ENCODE measurements at places on chromosomes 2 and 18. TPM values are rescaled to one million over a fixed set of nuclear protein-coding genes. Genes with fewer than 3 reads are reported as not detected.

The ATP6V1B1 gene
- not detected for total RNA-seq

The SLC5A7 gene
- 0.04 TPM for total RNA-seq

The ABHD1 gene
- total RNA-seq, result 2.3 TPM

The NYAP2 gene
- total RNA-seq, result 1.7 TPM

The ACMSD gene
- total RNA-seq, result 0.29 TPM

The IMPACT gene
- 13.9 TPM for total RNA-seq

DNA sequence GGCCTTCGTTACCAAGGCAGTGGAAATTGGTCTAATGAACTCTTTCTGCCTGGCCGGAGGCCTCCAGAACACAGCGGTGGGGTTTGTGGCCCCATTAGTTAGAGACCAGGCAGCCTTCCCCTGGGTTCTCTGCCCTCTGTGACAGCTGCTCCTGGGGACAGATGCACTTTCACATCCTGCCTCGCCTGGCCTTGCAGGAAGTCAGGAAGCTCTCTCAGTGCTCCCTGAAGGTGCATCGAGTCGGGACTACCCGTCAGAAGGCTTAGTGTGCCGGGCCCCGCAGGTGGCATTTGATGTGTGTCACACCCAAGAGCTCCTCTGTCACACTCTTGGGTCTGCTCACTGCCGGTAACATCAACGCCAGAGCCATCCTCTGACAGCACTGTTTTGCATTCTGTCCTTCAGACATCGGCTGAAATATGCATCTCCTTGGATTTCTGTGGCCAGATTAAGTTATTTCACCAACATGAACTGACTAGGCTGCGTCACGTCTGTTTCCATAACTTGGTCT is 158.3 kb downstream of the LDLRAD4 start:
- peaks cover 53% of the 10 kb centered on the region for H3K4me1 ChIP-seq
- DNase-seq, result no peak
- no peaks in the 10 kb centered on the region for H3K27me3 ChIP-seq

DNA sequence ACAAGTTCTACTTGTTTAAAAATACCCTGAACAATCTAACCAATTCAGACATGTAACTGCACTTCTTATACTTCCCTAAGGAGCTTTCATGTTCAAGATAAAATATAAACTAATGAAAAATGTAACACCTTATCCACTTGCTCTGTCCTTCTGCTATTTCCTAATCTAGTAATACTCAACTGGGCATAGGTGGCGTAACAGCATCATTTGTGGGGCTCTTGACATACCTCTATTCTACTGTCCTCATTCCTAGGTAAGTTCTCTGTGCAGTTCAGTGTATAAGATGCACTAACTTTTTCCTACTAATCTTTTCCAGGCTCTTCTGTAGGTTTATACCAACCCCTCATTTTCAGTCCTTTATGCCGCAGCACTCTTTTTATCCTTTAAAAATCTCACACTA is 36.7 kb downstream of the PRKD3 start:
- H3K27ac ChIP-seq, result no peak overlapping the region
- no peaks in the 10 kb centered on the region for H3K36me3 ChIP-seq
- no peaks in the 10 kb centered on the region for H3K27me3 ChIP-seq
- no peak overlapping the region for H3K4me3 ChIP-seq

DNA sequence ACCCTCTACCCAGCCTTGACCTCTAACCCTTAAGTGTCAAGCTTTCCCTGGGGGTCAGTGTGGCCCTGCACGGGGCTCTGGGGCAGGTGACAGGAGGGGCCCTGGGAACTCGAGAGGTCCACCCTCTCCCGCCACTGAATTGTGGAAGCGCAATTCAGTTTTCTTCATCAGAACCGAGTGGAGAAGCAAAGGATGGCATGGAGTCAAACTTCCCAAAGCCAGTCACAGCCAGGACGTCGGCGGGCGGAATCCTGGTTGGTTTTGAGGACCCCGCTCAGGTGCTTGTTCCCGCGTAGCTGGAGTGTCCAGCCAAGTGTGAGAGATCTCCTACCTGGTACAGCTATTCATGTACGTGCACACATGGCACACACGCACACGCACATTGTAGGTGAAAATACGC is 62.0 kb downstream of the MBP start:
- DNase-seq, result no peak
- no peak overlapping the region for H3K4me3 ChIP-seq
- no peak overlapping the region for H3K27ac ChIP-seq

DNA sequence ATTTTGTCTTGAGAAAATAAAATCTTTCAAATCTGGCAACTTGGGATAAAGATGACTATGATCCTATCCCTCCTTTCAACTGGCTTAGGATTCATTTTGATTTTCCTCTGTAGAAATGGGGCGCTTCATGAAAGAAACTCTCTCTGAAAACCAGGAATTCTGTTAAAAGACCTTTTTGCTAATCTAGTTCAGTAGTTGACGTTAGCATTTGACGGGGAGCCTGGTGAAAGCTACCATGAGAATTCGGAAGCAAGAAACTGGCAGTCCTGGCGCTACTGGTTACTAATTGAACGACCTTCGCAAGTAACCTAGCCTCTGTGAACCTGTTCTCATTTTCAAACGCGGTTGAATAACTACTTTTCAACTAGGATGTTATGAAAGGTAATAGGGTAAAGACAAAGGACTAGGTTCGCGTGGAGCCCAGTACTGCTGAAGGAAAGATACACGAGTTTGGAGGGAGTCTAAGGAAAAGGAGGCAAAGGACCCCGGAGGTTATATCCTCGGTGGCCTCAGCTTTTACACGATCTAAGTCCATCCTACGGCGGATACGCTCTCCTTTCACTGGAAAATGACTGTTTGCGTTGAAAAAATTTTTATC is 604 bp upstream of the STK11IP start:
- no peaks in the 10 kb centered on the region for H3K36me3 ChIP-seq
- no peaks in the 10 kb centered on the region for H3K27me3 ChIP-seq
- H3K4me1 ChIP-seq, result peaks cover 12% of the 10 kb centered on the region
- peak overlapping the region; percentile 88 for H3K27ac ChIP-seq
- no peak for DNase-seq
- peak overlapping the region; percentile 91 for H3K4me3 ChIP-seq

DNA sequence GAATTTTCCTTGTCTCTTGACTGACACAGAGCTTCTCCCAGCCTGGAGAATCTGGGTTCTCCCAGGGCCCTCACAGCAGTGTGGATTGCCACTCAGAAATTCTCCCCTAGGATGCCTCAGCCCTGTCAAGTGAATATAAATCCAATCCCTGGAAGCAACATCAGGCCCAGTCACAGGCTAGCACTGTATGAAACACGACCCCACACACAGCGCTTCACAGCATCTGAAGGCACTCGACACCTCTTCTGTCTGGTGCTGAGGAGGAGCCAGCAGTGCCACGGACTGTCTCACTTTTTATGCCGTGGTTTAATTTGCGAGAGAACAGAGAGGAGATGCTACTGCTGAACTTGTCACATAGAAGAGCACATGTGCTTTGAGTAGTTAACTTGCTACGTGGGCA is 164.5 kb downstream of the NAPG start:
- no peaks in the 10 kb centered on the region for H3K27me3 ChIP-seq
- no peaks in the 10 kb centered on the region for H3K36me3 ChIP-seq
- no peak overlapping the region for H3K27ac ChIP-seq
- H3K4me3 ChIP-seq, result no peak overlapping the region
- no peaks in the 10 kb centered on the region for H3K4me1 ChIP-seq

DNA sequence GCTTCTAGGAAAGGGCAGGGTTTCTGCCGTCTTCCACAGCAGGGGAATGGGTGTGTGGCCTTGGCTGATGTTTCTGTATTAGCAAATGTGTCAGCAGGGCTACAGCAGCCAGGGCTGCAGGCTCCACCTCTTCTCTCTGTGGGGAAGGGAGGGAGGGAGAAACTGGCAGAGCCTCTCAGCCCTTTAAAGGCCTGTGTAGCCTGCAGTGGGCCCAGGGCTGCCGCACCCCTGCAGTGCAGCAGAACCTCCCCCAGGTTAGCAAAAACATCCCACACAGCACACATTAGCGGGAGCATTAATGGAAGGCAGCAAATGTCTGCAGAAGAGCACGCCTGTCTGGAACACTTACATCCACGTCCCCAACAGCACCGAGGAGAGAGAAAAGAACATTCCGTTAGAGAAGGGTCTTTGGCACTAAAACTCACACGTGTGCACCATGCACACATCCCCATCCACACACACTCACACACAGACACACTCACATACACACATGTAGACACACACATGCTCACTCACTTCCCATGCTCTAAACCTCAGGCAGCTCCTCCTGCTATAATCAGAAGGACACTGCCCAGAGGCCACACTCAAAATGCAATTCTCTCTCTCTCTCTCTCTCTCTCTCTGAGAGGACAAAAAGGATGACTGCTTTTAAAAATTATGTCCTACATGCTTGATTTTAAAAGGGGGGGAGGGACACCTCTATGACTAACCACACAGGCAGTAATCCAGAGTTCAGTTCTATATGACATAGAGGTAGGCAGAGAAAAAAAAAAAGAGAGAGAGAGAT is 24.1 kb downstream of the MRPL35 start:
- peak overlapping the region; percentile 84 for H3K27ac ChIP-seq
- DNase-seq, result no peak
- H3K36me3 ChIP-seq, result no peaks in the 10 kb centered on the region
- H3K4me3 ChIP-seq, result no peak overlapping the region

DNA sequence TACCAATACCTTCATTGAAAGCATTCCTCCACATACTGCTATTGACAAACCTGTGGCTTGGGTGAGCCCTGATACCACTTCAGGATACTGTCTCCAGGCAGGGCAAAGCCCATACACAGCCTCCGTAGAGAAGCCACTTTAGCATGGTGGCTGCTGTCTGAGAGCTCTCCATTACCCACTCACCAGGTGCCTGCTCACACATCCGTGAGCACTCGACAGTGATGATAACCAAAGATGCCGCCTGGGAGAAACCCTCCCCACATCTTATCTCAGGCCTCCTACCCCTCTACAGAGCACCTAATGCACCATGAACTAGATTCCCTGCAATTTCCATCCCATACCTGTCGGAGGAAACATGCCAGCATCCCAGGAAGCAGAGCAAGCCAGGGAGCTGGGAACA is 57.6 kb upstream of the KLHL29 start:
- no peaks in the 10 kb centered on the region for H3K36me3 ChIP-seq
- peaks cover 5% of the 10 kb centered on the region for H3K27me3 ChIP-seq
- no peak overlapping the region for H3K4me3 ChIP-seq
- no peaks in the 10 kb centered on the region for H3K4me1 ChIP-seq
- no peak for DNase-seq

- no peak overlapping the region for H3K27ac ChIP-seq
- H3K4me1 ChIP-seq, result no peaks in the 10 kb centered on the region
- no peak for DNase-seq
- H3K4me3 ChIP-seq, result no peak overlapping the region
- no peaks in the 10 kb centered on the region for H3K27me3 ChIP-seq
- no peaks in the 10 kb centered on the region for H3K36me3 ChIP-seq
These were observed 7.7 kb upstream of the TMEM247 start for GRCh38 chr2:46471697-46472096.

DNA sequence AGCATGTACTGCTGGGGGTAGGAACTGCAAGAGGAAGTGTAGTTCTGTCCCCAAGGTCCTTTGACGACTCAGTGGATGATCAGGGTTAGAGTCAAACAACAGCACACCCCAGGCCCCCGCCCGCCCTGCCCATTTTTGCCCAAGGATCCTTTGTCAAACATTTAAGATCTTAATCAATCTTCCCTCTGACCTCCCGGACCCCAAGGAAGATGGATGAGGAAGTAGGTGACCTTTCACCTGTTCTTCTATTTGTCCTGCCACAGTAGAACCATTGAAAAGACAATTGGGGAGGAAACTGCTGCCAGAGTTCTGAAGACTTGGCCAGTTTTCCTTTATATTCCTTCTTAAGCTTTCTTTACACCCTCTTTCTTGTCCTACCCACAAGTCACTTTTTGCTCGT is 12.1 kb downstream of the EPHA4 start:
- H3K27ac ChIP-seq, result no peak overlapping the region
- H3K36me3 ChIP-seq, result peaks cover 5% of the 10 kb centered on the region
- DNase-seq, result no peak
- H3K27me3 ChIP-seq, result no peaks in the 10 kb centered on the region

- H3K27me3 ChIP-seq, result no peaks in the 10 kb centered on the region
- H3K36me3 ChIP-seq, result no peaks in the 10 kb centered on the region
- DNase-seq, result no peak
These were observed 368.4 kb downstream of the TXNL1 start for GRCh38 chr18:56269958-56270357.

GRCh38 chr2:98299211-98299905 is 46.9 kb upstream of the CNGA3 start:
- H3K4me3 ChIP-seq, result no peak overlapping the region
- H3K27ac ChIP-seq, result no peak overlapping the region
- no peak for DNase-seq
- H3K36me3 ChIP-seq, result no peaks in the 10 kb centered on the region
- H3K27me3 ChIP-seq, result no peaks in the 10 kb centered on the region

DNA sequence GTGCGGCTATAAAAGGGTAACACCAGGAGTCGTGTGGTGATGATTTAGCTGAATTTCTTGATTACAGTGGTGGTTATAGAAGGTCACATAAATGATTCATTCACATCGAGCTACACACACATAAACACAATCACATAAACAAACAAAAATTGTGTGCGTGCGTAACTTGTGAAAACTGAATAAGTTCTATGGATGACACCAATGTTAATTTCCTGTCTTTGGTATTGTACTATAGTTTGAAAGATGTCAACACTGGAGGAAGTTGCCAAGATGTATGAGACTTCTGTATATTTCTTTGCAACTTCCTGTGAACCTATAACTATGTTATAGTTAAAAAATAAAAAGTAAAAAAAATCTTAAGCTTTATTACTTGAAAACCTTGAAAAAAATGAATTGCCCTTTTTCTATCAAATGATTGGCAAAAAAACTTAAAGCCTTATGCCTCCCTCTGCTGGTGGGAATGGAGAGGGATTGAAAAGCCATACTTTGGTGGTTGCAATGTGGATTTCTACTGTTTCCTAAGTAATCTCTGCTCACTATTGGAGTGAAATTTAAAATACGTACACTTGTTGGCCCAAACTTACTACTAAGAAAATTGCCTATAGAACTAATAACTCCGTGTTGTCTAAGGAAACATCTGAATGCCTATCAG is 227.7 kb downstream of the RPIA start:
- no peaks in the 10 kb centered on the region for H3K4me1 ChIP-seq
- H3K4me3 ChIP-seq, result no peak overlapping the region
- H3K27ac ChIP-seq, result no peak overlapping the region
- H3K27me3 ChIP-seq, result no peaks in the 10 kb centered on the region
- no peaks in the 10 kb centered on the region for H3K36me3 ChIP-seq
- no peak for DNase-seq

DNA sequence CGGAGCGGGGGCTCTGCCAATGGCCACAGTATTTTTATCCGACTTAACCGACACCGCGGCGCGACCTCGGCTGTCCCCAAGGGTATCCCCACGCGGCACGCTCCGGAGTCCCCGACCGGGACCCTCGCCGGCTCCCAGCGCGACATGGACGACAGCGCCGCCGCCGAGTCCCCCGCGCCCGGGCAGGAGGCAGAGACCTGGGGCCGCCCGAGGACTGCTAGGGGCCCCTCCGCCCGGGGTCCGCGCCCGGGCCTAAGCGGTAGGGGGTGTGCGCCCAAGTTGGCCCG is 468 bp downstream of the UXS1 start:
- peak overlapping the region; percentile 79 for H3K4me3 ChIP-seq
- no peaks in the 10 kb centered on the region for H3K27me3 ChIP-seq
- H3K27ac ChIP-seq, result peak overlapping the region; percentile 91
- DNase-seq, result peak; percentile 15
